ENCODE measurements at places on chromosomes 13 and 19.

- peak; percentile 33 for DNase-seq
These were observed 45.3 kb upstream of the TRPC4 start for GRCh38 chr13:37914781-37915391.

DNA sequence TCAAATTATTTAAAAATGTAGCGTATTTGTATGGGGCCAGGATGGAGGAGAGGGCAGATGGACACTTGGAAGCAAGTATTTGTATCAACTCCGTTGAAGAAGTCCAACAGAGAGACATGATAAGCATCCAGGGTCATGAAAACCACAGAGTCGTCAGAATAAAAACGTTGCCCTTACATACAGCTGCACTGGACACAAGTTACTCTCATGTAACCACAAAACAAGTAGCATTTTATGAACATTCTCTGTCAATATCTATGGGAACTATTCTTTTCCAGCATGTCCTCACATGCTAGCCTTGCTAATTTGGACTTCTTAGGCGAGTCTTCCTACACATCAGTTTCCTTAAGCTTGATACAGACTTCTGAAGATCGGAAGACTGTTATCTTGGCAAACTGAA is 35.0 kb downstream of the EFNB2 start:
- DNase-seq: peak; percentile 56

DNA sequence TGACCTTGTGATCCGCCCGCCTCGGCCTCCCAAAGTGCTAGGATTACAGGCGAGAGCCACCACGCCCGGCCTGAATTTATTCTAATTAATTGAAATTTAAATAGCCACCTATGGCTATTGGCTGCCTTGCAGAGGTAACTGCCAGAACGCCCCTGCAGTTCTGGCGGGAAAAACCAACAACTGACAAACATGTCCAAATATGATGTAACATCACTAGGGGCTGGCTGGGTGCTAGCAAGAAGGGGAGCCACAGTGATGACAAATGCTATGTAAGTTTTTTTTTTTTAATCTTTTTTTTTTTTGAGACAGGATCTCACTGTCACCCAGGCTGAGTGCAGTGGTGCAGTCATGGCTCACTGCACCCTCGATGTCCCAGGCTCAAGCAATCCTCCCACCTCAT is 12.9 kb downstream of the ZSWIM9 start:
- no peak for DNase-seq

DNA sequence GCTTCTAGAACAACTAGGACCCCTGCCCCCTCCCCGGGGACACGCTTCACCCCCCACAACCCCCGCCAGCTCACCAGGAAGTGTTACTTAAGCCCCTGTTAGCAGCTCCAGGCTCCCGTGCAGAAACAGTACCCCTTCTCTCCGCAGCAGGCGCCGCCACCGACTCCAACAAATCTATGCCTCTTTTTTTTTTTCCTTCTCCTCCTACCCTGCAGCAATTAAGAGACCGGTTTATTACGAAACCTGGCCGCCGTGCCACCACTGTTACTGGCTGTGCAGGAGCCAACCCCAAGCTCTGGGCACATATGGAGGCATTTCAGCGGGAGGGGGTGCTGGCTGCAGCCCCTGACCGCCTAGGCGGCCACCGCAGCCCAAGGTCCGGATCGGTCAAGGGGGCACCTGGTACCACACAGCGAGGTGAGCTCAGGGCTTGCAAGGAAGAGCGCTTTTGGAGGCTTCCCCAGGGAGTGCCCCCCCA is 2.4 kb downstream of the GADD45B start:
- peak; percentile 71 for DNase-seq

DNA sequence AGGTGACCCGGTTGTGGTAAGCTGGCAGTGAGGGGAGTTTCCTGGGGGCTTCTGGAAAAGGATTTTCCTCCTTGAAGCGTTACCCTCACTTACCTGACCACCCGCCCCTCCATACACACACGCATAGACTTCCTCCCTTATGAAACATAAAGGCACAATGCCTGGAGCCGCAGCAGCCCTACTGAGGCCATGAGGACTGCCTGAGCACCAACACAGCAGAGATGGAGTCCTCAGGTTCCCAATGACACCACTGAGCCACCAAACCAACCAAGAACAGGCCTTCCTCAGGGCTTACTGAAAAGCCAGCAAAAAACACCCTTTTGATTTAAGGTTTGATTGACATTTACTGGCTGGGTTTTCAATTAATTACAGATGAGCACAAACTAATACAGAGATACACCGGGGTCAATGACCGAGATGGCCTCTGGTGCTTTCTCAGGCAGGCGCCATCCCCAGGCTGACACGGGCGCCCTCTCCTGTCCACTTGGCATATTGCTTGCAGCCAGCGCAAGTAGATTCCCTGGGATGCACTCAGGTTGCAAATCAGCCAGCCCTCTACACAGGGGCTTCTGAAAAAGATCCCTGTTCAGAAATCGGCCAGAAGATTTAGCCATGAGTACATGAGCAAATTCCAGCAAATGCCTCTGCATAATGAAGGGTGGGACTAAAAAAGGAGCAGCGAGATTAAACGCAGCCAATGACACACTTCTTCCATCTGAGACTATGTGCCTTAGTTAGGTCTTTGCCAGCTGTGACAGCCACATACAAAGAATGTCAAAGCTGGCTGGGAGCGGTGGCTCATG is 14.8 kb downstream of the OPA3 start:
- DNase-seq: peak; percentile 65

- DNase-seq: no peak
These were observed 17.1 kb downstream of the NUDT15 start for GRCh38 chr13:48054601-48055000.

DNA sequence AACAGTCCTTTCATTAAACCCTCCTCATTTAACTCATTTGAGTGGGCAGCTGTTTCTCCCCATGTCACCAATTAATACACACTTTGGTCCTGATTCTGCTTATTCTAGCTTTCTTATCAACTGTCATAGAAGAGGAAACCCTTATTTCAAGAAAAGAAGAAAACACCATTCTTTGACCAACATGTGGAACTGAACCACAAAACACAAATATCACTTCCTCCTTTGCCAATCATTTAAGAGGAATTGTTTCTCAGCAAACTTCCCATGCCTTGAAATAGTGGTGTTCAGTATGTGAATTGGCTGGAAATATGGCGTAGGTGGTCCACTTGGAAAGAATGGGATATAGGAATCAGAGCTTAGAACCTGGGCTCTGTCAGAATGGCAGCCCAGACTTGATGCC is 20.4 kb downstream of the MBD3L2B start:
- no peak for DNase-seq

GRCh38 chr19:19540064-19540714 is 2.1 kb downstream of the CILP2 start:
- DNase-seq: no peak

DNA sequence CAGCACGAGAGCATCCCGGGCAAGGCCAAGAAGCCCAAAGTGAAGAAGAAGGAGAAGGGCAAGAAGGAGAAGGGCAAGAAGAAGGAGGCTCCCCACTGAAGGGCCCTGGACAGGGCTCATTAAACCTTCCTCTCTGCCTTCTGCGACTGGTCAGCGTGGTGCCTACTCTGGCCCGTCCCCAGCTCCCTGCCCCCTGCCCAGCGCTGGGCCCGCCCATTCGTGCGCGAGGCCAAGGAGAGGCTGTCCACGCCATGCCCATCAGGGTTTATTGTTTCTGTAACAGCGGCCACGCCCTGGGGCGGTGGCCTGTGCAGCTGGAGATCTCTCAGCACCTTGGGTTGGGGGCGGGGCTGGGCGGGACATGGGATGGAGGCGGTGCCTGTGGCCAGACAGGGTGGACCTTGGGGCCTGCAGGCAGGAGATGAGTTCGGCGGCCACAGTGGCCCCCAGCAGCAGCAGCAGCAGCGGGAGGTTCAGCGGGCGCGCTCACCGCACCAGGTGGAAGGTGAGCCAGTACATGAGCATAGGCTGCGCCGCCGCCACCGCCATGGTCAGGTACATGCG is 897 bp downstream of the C19orf33 start:
- DNase-seq: no peak

GRCh38 chr13:99203601-99204579 is 3.2 kb downstream of the UBAC2 start:
- DNase-seq: no peak

DNA sequence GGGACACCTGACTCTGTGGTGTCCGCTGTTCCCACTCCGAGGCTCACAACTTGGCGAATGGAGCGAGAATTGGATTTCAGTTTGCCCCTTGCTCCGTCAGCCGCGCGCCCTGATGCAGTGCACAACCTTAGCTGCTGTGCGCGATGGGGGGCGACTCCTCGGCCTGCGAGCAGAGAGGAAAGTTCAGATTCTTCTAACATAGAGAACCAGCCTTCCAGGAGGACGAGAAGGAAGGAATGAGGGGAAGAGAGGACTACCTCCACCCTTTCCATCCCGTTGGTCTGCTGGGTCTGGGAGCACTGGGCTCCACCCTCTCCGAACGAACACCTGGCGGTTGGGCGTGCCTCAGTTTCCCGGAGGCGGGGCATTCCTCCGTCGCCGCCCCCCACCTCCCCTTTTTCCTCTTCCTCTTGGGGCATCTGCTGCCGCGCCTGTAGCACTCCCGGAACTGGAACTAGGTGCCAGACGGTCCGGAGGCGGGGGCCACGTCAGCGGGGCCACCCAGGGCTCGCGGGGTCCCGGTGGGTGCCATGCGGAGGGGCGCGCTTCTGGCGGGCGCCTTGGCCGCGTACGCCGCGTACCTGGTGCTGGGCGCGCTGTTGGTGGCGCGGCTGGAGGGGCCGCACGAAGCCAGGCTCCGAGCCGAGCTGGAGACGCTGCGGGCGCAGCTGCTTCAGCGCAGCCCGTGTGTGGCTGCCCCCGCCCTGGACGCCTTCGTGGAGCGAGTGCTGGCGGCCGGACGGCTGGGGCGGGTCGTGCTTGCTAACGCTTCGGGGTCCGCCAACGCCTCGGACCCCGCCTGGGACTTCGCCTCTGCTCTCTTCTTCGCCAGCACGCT is at the start of gene KCNK6:
Gene KCNK6, plus strand, starts transcription at position 425 of the 838 bp plus-strand sequence. Its CDS starts 106 bp downstream, at position 531.
- peak; percentile 68 for DNase-seq

- DNase-seq: peak; percentile 6
These were observed 7.2 kb downstream of the MED29 start for GRCh38 chr19:39398297-39398864.

DNA sequence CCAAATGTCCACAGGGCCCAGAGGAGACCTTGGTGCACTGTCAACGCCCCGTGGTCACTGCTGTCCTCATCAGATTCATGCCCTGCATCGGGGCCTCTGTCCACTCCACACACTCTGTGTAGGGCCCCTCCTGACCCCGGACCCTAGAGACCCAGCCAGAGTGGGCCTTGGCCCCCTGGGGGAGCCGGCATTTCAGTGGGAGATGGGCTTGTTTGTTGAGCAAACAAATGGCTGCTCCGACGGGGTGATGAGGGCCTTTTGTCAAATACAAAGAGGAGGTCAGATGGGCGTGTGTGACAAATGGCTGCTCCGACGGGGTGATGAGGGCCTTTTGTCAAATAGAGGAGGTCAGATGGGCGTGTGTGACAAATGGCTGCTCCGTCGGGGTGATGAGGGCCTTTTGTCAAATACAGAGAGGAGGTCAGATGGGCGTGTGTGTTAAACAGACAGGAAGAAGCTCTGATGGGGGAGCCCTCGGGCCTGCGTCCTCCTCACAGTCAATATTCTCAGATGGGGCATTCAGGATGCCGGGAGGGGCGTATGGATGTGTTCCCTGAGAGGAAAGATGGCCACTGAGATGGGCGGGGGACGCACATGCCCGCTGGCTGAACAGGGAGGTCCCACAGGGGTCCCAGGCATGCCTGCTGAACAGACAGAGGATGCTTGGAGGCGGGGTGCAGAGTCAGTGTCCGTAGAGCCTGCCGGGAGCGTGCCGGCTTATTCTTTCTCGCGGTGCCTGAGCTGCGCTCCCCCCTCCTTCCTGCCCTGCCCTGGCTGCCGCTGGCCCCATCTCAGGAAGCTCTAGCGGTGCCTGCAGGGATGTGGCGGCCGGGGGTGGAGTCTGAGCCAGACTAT is 36.3 kb downstream of the SMIM24 start:
- no peak for DNase-seq

DNA sequence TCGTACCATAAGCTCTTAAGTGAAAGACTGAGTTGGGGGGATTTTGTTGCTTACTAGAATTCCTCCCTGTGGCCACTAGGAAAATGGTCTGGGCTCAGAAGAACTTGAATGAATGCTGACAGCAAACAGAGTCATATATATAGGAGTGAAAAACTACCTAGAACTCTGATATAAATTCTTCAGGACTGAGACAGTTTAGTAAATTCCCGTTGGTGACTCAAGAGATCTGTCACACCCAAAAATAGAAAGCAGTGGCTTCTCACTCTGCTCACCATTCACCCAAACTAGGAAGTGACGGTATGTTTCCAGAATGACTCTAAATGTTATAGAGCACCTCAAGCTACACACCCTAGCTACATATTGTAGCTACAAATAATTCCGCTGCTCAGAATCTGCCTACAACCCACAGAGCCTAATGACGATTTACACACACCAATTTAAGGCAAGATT is 116.2 kb downstream of the TBC1D4 start:
- DNase-seq: peak; percentile 66

DNA sequence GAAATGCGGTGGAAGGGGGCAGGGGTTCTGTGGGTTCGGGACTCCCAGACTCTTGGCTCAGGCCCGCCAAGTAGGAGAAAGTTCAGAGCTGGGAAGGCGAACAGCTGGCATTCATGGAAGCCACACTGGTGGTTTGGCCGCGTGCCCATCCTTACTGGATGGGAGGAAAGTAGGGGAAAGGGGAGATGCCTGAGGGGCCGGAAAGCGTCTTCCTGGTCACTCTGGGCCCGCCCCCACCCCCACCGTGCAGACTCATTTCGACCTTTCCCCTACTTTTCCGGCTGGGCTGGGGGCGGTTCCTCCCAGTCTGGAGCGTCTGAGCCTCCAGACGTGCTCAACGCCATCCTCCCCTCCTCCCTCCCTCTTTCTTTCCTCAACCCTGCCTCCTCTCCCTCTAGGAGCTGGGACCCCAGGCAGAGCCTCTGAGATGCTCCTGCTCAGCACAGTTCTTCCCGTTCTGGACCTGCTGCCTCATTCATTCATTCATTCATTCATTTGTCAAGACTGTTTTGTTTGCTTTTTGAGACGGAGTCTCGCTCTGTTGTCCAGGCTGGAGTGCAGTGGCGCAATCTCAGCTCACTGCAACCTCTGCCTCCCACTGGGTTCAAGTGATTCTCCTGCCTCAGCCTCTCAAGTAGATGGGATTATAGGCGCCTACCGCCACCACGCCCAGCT is 3.5 kb downstream of the ANGPTL4 start:
- peak; percentile 42 for DNase-seq

DNA sequence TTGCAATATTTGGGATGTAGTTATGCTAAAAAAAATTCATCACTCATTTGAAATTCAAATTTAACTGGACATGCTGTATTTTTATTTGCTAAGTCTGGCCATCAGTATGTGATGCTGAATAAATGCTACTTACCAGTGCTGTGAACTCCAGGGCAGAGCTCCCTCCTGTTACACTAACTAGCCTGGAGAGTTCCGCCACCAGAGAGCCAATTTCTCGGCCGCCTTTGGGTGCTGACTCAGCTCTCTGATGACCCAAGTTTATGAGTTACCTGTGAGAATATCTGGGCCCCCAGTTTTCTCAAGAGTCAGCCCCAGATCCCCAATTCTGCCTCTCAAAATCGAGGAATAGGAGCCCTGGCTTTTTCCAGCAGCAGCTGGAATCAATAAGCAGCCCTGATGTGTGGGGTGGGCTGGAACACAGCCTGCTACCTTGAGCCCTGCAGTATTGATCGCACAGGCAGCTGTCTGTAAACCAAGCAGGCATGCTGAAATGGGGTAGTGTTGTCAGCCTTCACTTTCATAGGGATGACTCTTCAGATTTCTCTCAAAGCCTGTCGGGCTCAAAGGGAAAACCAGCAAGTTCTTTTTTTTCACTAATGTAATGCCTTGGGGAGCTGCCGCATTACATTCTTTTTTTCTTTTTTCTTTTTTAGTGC is 113.7 kb downstream of the DNAJC15 start:
- no peak for DNase-seq

- DNase-seq: no peak
These were observed 6.2 kb upstream of the THSD1 start for GRCh38 chr13:52412128-52412527.

GRCh38 chr19:29945433-29945832 is 3.4 kb downstream of the URI1 start:
- peak; percentile 50 for DNase-seq

All from OCI-M1 (cell line).